Thoracic aorta (tissue), 2 donors: ENCODE measurements at places on chromosomes 5 and 9.

DNA sequence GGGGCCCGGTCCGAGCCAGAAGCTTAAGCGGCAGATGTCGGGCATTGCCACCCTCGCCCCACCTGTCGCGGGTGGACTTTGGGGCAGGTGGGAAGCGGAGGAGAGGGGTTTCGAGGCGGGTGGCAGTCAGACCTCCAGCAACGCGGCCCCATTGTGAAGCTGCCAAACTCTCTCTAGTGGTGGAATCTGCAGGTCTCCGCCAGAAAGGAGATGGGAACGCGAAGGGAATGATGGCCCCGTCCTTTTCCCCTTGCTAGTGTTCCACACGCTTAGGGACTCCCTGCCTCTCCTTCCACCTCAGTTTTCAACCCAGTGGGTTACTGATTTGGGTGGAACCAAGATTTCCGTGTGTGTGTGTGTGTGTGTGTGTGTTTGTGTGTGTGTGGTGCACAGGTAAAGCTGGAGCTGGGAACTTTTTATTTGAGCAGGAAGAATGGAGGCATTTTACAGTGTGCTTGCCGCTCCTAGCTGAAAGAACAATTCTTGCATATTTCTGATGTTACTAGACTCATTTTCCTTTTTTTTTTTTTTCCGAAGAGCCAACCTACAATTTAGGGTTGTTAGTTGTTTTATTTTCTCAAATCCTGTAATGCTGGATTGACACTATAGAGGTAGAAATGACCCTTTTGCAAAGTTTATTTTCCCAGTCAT, 1.3 kb downstream of the MACIR start:
- no peaks in the 10 kb centered on the region for H3K4me1 ChIP-seq
- H3K27me3 ChIP-seq = no peaks in the 10 kb centered on the region
- peak overlapping the region; percentile 71 for H3K27ac ChIP-seq
- H3K36me3 ChIP-seq = no peaks in the 10 kb centered on the region
- no peak for DNase-seq

DNA sequence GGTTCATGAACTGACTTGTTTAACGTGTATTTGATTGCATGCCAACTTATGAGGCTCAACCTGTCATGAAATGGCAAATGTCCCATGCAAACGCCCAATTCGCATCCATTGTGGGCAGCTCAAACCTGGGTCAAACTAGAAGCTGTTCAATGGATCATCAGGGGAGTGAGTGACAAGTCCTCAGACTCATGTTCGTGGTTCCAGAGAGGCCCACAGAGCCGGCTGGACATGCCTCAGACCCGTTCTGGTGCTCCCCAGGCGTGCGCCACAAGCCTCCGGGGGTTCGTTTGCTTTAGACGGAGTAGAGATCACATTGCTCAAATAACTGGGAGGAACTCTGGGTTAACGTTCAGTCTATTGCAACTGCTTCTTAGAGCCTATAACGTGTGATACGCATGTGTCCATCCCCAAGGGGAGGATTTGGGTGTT, 15.0 kb downstream of the GFI1B start:
- DNase-seq = no peak
- no peaks in the 10 kb centered on the region for H3K4me1 ChIP-seq
- no peaks in the 10 kb centered on the region for H3K36me3 ChIP-seq
- no peak overlapping the region for H3K4me3 ChIP-seq

- no peak overlapping the region for H3K27ac ChIP-seq
- no peaks in the 10 kb centered on the region for H3K36me3 ChIP-seq
- H3K4me1 ChIP-seq = peaks cover 4% of the 10 kb centered on the region
- H3K4me3 ChIP-seq = no peak overlapping the region
- H3K27me3 ChIP-seq = no peaks in the 10 kb centered on the region
These were observed 133.8 kb downstream of the RAB3C start for GRCh38 chr5:58716713-58717112.

DNA sequence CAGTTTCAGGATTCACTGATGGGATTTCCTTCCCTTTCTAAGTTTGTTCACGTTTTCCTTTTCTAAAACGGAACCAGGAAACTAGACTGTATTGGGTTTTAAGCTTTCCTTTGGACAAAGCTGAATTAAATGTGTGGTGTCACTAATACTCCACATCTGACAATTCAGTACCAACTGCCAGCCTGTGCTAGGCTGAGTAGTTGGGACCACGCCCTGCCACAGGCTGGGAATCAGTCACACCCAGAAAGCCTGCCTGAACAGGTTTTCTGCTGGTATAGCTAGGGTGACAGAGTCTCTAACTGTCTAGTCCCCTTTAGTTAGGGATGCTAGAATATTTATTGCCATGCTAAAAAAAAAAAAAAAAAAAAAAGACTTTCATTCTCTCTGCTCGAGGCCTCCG, 15.6 kb downstream of the SPACA9 start:
- peaks cover 39% of the 10 kb centered on the region for H3K36me3 ChIP-seq
- no peaks in the 10 kb centered on the region for H3K27me3 ChIP-seq
- DNase-seq = no peak

GRCh38 chr5:149150457-149150856, 9.2 kb downstream of the ABLIM3 start:
- H3K27ac ChIP-seq = no peak overlapping the region
- H3K4me1 ChIP-seq = peaks cover 21% of the 10 kb centered on the region
- no peaks in the 10 kb centered on the region for H3K36me3 ChIP-seq
- DNase-seq = no peak

- DNase-seq = no peak
- H3K4me1 ChIP-seq = no peaks in the 10 kb centered on the region
- H3K27ac ChIP-seq = no peak overlapping the region
- no peak overlapping the region for H3K4me3 ChIP-seq
- peaks cover 4% of the 10 kb centered on the region for H3K27me3 ChIP-seq
- H3K36me3 ChIP-seq = no peaks in the 10 kb centered on the region
These were observed 38.0 kb downstream of the PAX5 start for GRCh38 chr9:36995927-36996705.

DNA sequence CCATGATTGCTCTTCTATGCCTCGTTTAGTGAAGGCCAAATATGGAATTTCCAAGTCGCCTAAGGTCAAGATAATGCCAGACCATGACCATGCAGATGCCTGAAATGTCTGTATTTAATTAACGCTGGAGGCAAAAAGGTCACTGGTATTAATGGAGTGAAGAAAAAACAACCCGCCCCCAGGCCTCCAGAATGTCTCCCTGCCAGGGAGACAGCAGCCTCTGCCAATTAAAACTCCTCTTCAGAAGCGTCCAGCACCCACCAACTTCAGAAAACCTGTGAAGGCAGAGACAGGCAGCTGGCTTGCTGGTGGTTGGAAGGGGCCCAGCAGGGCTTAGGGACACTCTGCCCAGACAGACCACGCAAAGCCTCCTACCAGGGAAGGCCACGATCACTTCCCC, 94.4 kb downstream of the VAV2 start:
- H3K4me3 ChIP-seq = no peak overlapping the region
- H3K4me1 ChIP-seq = peaks cover 6% of the 10 kb centered on the region
- H3K36me3 ChIP-seq = no peaks in the 10 kb centered on the region
- H3K27ac ChIP-seq = no peak overlapping the region

- no peak overlapping the region for H3K4me3 ChIP-seq
- DNase-seq = no peak
- H3K27ac ChIP-seq = no peak overlapping the region
- no peaks in the 10 kb centered on the region for H3K36me3 ChIP-seq
These were observed 193.4 kb upstream of the NUDT12 start for GRCh38 chr5:103755974-103756373.

DNA sequence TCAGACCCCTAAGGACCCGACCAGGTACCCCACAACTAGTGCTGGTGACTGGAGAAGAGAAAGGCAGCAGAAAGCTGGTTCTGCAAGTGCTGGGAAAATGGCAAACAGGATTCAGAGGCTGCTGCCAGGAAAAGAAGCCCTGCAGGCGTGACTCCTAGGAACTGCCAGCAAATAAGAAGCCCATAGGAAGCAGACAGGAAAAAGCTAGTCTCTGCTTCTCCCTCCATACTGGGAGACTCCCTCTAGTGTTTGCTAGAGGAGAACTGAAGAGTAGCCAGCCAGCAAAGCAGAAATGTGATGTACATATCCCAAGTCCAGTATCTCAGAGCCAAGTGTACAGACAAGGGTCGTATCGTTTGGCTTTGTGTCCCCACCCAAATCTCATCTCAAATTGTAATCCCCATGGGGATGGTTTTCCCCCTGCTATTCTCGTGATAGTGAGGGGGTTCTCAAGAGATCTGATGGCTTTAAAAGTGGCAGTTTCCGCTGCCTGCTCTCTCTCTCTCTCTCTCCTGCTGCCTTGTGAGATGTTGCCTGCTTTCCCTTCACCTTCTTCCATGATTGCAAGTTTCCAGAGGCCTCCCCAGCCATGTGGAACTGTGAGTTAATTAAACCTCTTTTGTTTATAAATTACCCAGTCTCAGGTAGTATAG, 38.1 kb upstream of the TUSC1 start:
- no peaks in the 10 kb centered on the region for H3K4me1 ChIP-seq
- no peak overlapping the region for H3K4me3 ChIP-seq
- H3K27ac ChIP-seq = no peak overlapping the region
- no peaks in the 10 kb centered on the region for H3K36me3 ChIP-seq
- no peaks in the 10 kb centered on the region for H3K27me3 ChIP-seq

DNA sequence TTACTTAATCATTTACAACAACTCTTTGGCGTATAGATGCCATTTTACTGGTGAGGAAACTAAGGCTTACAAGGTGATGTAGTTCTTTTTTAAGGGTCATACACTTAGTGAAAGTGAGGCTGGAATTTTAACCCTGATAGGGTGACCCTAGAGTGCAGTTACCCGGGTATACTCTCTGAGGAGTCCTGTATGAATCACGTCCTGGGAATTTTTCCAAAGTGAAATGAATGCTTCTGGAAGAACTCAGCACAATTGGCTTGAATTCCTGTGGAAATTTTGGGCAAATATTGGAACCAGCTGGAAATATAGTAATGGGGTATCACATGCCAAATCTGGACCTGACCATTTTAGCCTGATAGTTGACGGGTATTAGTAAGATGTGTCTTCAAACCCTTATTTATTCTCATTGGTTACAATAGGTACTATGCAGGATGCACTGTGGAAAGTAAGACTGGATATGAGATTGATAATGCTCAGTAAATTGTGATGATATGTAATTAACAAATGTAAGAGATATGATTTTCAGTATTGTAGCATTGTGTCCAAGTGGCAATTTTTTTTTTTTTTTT, 14.8 kb downstream of the SUB1 start:
- no peaks in the 10 kb centered on the region for H3K27me3 ChIP-seq
- DNase-seq = no peak
- peak overlapping the region; percentile 22 for H3K4me3 ChIP-seq
- peak overlapping the region; percentile 58 for H3K27ac ChIP-seq
- peaks cover 67% of the 10 kb centered on the region for H3K4me1 ChIP-seq
- peaks cover 4% of the 10 kb centered on the region for H3K36me3 ChIP-seq

DNA sequence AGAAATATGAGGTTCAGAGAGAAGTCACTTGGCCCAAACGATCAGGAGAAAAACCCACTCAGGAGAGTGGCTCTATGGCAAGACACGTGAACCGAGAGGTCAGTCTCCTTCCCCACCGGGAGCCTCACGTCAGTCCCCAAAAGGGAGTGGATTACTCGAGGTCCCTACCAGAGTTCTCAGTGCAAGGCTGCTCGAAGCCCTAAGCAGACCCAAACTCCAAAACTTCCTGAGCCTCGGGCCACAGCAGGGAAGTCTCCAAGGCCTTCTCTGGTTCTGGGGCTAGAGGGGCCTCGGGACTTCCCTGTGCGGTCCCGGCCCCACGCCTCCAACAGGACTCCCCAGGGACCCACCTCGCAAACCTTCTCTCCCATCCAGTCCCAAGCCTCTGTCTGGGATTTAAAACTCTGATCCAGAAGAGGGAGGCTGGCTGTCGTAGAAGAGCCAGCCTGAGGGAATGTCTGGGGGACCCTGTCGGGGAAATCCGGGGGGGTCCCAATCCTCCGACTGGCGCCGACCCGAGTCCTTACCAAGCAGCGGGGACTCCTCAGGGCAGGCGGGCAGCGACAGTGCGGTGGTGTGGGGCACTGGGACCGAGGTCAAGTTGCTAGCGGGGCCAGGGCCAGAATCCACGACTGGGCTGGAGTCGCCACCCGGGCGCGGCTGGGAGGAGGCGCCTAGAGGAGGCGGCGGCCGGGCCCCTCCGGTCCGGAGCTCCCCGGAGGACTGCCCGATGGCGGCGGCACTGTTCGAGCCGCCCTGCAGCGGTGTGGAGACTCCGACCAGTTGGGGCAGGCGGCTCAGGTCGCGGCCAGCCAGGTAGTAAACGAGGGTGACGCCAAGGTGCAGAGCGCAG, 679 bp downstream of the B4GALT1 start:
- H3K27ac ChIP-seq = peak overlapping the region; percentile 92
- H3K27me3 ChIP-seq = no peaks in the 10 kb centered on the region
- H3K4me1 ChIP-seq = peaks cover 33% of the 10 kb centered on the region
